ENCODE measurements at places on chromosomes 6 and 20.

GRCh38 chr6:37550191-37550831, 50.6 kb upstream of the CCDC167 start:
- no peak for DNase-seq

DNA sequence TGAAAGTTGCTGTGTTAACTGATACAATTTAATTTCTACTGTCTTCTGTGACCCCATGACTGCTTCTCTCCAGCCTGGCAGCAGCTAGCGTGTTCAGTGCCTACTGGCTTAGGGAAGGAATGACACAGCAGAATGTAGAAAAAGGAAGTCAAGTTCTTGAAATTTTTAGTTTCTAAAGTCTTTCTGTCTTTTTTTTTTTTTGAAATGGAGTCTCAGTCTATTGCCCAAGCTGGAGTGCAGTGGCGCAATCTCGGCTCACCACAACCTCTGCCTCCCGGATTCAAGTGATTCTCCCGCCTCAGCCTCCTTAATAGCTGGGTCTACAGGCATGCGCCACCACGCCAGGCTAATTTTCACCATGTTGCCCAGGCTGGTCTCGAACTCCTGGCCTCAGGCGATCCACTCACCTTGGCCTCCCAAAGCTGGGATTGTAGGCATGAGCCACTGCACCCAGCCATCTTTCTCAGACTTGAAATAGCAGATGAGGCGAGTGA, 39.3 kb downstream of the PCNA start:
- DNase-seq, result no peak

- no peak for DNase-seq
These were observed 17.3 kb downstream of the TUBB2B start for GRCh38 chr6:3210024-3210610.

GRCh38 chr6:117018771-117019170, 141.7 kb downstream of the RFX6 start:
- no peak for DNase-seq

GRCh38 chr6:30571762-30572082, 480 bp downstream of the ABCF1 start:
- DNase-seq, result no peak

DNA sequence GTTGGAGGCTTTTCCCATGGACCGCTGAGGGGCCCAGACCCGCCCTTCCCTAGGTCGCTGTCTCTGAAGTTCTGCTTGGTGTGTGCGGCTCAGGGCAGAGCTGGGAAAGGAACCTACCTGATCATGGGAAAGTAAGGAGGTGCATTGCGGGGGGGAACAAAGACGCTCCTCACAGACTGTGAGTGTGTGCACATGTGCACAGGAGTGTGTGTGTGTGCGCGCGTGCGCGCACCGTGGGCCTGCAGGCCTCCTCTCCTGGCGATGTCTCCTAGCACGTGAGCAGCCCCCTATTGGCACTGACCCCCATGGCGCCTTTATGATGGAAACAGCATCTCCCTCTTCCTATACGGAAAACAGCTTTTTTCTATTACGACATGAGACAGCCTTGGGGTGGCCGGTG, 224.1 kb downstream of the TAF4 start:
- DNase-seq, result no peak

- no peak for DNase-seq
These were observed 114.3 kb upstream of the CD93 start for GRCh38 chr20:23200413-23200812.
